ENCODE measurements at places on chromosomes 3 and 15. TPM values are rescaled to one million over a fixed set of nuclear protein-coding genes. Genes with fewer than 3 reads are reported as not detected.

Gene BTLA
- total RNA-seq: 21.3 TPM

Gene SCN11A
- 0.22 TPM for total RNA-seq

Gene B3GNT5
- total RNA-seq: 14.4 TPM

DNA sequence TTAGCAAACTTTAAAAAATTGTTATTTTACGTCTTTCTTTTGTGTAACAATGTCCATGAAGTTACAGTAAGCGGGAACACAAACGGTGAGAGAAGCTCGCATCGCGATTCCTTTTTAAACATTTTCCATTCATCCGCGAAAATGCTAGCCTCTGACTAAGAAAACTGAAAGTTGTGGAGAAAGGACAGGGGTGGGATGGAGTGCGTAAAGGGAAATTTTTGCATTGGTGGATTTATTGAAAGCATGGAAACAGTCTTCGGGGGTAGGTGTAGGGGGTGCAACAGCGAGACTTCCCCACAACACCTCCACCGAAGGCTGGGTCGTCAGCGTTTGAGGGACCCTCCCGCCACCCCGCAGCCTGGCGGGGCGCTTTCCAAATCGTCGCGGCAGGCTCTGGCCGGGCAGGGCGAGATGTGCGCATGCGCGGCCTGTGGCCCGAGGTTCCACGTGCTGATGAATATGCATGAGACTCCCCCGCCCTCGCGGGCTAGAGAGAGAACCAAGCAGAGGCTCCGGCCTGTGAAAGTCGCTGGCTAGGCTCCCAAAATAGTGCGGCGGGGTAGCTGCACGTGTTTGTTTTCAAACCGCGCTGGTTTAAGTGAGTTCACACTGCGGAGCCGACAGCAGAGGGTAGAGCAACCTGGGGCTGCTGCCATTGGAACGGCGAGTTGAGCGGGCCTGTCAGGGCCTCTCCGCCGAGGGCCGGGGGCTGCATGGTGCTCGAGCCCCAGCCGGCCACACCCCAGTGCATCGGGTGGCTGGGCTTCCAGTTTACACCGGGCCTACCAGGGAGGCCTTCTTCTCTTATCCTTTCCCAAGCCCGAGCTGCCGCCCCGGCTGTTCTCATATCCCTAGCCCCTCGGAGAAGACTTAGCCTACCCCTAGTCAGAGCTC, 9.9 kb downstream of the ZIC1 start:
- H3K4me1 ChIP-seq: no peaks in the 10 kb centered on the region
- H3K4me3 ChIP-seq: peak overlapping the region; percentile 31
- DNase-seq: no peak
- H3K36me3 ChIP-seq: peaks cover 10% of the 10 kb centered on the region
- H3K27me3 ChIP-seq: peaks cover 78% of the 10 kb centered on the region

DNA sequence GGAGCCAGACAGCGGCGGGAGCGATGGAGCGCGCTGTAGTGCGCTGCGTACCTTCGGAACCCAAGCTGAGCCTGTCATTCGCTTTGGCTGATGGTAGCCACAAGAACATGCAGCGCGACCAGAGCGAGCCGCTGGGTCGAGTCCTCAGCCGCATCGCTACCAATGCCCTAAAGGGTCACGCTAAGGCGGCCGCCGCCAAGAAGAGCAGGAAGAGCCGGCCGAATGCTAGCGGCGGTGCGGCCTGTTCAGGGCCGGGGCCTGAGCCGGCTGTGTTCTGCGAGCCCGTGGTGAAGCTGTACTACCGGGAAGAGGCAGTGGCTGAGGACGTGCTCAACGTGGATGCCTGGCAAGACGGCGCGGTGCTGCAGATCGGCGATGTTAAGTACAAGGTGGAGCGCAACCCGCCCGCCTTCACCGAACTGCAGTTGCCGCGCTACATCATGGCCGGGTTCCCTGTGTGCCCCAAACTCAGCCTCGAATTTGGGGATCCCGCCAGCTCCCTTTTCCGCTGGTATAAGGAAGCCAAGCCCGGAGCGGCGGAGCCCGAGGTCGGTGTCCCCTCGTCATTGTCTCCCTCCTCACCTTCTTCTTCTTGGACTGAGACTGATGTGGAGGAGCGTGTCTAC, 498 bp downstream of the PDE12 start:
- peak overlapping the region; percentile 89 for H3K4me3 ChIP-seq
- no peaks in the 10 kb centered on the region for H3K27me3 ChIP-seq
- H3K36me3 ChIP-seq: peaks cover 14% of the 10 kb centered on the region

GRCh38 chr3:71444028-71444860, 139.3 kb downstream of the FOXP1 start:
- H3K27ac ChIP-seq: peak overlapping the region; percentile 95
- peak; percentile 65 for DNase-seq
- H3K27me3 ChIP-seq: no peaks in the 10 kb centered on the region
- peaks cover 98% of the 10 kb centered on the region for H3K4me1 ChIP-seq
- H3K36me3 ChIP-seq: peaks cover 6% of the 10 kb centered on the region

- no peak overlapping the region for H3K27ac ChIP-seq
- H3K36me3 ChIP-seq: peaks cover 2% of the 10 kb centered on the region
- no peak for DNase-seq
- no peaks in the 10 kb centered on the region for H3K4me1 ChIP-seq
Measured at GRCh38 chr3:62532796-62533195, 159.4 kb upstream of the FEZF2 start.

DNA sequence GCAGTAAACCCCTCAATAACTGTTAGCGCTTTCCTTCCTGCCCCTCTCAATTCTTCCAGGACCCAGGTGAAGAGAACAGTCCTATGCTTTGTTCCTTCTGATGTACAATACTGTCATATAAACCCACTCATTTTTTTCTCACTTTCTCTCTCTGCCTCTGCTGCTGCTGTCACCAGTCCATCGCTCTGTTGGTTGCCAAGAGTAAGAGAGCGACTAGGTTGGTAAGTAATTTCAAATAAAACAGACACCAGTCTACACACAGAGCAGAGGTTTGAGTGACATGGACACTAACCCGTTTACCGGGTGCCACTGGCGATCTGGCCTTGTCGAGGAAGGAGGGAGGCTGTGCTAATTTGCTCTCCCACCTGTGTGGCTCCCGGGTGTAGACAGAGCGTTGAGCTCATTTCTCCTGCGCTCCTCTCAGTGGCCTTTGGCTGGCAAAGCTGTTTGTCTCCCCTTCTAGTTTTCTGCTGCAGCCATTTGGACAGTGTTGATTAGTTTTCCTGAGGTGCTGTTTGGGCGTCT, 215.4 kb downstream of the THSD4 start:
- H3K4me3 ChIP-seq: no peak overlapping the region
- DNase-seq: no peak
- no peaks in the 10 kb centered on the region for H3K36me3 ChIP-seq
- peaks cover 5% of the 10 kb centered on the region for H3K27me3 ChIP-seq
- peaks cover 10% of the 10 kb centered on the region for H3K4me1 ChIP-seq

DNA sequence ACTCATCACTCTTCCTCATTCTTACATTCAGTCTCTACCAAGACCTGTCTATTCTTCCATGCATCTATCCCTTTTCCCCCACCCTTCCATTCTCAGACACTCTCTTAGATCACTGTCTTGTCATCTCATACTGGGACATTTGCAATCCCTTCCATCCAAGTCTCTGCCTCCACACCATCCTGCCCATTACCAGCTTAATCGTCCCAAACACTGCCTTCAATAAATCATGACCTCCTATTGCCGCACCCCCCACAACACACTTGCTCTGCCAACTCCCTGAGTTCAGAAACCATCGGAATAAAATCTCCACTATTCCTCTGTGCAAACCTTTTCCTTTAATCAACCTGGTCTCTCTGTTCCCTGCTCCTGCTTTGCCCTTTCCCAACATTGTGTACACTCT, 18.9 kb downstream of the MYH15 start:
- H3K4me3 ChIP-seq: no peak overlapping the region
- peaks cover 9% of the 10 kb centered on the region for H3K27me3 ChIP-seq
- no peak for DNase-seq
- no peak overlapping the region for H3K27ac ChIP-seq
- H3K4me1 ChIP-seq: peaks cover 12% of the 10 kb centered on the region

DNA sequence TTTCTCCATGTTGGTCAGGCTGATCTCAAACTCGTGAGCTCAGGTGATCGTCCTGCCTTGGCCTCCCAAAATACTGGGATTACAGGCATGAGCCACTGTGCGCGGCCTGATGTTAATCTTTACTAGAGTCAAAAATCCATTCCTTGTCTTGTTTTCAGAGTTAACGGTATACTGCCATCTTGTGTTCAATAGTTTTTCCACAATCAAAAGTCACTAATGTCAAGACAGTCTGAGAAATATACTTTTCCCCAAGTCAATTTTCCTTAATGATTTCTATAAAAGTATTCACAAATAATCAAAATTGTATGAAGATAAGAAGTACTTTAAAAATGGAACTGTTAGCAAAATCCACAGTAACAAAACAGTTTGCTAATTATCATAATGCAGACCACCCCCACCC, 8.5 kb downstream of the CRBN start:
- H3K27me3 ChIP-seq: no peaks in the 10 kb centered on the region
- peak overlapping the region; percentile 24 for H3K4me3 ChIP-seq
- peaks cover 58% of the 10 kb centered on the region for H3K4me1 ChIP-seq
- peak overlapping the region; percentile 95 for H3K27ac ChIP-seq
- DNase-seq: no peak
- H3K36me3 ChIP-seq: peaks cover 10% of the 10 kb centered on the region

DNA sequence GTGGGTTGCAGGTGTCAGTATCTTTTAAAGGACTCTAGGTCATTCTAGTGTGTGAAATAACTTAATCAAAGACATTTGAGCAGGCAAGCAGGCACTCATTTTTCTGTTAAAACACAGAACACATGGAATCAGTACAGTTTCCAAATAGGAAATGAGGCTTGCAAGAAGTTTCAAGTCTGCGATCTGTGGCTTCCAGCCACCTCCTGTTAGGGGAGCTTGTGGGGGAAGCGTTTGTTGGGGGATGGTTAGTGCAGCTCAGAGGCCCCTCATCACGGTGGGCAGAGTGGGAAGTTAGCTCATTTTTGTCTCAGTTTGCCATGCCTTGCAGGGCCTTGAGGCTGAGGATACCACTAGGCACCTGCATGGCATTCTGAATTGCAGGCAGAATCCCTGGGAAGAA, 59.9 kb downstream of the SLC6A11 start:
- no peak overlapping the region for H3K27ac ChIP-seq
- no peak for DNase-seq
- no peak overlapping the region for H3K4me3 ChIP-seq
- H3K36me3 ChIP-seq: no peaks in the 10 kb centered on the region
- no peaks in the 10 kb centered on the region for H3K4me1 ChIP-seq

DNA sequence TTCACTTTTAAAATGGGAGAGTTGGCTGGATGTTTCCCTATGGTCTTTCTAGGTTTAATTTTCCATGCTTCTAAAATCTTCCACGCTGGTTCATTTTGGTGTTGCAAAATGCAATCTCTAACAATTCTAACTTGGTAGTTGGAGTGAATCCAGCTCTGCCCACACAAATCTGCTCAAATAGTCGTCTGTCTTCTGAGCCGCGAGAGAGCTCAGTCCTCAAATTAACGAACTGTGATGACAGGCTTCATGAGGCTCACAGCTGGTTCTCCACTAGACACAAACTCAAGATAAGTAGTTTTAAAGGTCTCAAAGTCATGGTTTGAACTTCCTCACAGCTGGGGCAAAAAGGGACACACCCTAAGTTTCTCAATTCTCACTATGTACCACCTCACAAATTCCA, 178.6 kb upstream of the LYSMD4 start:
- no peak overlapping the region for H3K27ac ChIP-seq
- DNase-seq: no peak
- H3K36me3 ChIP-seq: peaks cover 2% of the 10 kb centered on the region
- no peak overlapping the region for H3K4me3 ChIP-seq

GRCh38 chr3:127337911-127338531, 50.2 kb upstream of the PRR20G start:
- no peak overlapping the region for H3K4me3 ChIP-seq
- peaks cover 20% of the 10 kb centered on the region for H3K27me3 ChIP-seq
- H3K4me1 ChIP-seq: no peaks in the 10 kb centered on the region
- no peak overlapping the region for H3K27ac ChIP-seq
- H3K36me3 ChIP-seq: peaks cover 8% of the 10 kb centered on the region

DNA sequence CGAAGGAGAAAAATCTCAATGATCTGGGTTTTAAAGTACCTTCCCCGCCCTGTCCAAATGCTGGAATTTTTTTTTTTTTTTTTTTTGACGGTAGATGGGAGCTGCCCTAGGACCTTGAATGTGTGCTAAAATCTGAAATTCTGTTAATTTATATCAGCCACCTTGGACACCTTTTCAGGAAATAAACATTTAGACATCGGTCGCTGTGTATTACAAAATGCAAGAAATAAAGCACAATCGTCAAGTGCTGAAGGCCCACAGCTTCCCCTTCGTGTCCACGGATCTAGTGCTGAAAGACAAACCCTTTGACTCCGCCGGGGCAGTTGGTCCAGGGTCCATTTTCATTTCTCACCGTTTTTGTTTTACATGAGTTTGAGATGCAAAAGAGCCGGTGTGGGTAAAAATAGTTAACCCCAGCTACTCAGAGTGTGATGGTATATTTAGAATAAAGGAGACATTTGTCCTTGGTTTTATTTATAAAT, 90.2 kb upstream of the CHD2 start:
- H3K27ac ChIP-seq: peak overlapping the region; percentile 98
- no peaks in the 10 kb centered on the region for H3K27me3 ChIP-seq
- peaks cover 56% of the 10 kb centered on the region for H3K4me1 ChIP-seq
- peak overlapping the region; percentile 88 for H3K4me3 ChIP-seq
- DNase-seq: peak; percentile 38
- peaks cover 2% of the 10 kb centered on the region for H3K36me3 ChIP-seq

GRCh38 chr3:4474683-4475490, 7.8 kb upstream of the SUMF1 start:
- peak; percentile 70 for DNase-seq
- peaks cover 3% of the 10 kb centered on the region for H3K36me3 ChIP-seq
- peaks cover 20% of the 10 kb centered on the region for H3K4me1 ChIP-seq
- peak overlapping the region; percentile 66 for H3K4me3 ChIP-seq
